Neural progenitor cell (in vitro differentiated cells): ENCODE measurements at places on chromosomes 5 and 9.

GRCh38 chr9:122005597-122005996, 87.5 kb downstream of the TTLL11 start:
- DNase-seq: peak; percentile 23

- DNase-seq: no peak
Observed at GRCh38 chr5:119347991-119348390, 7.8 kb upstream of the TNFAIP8 start.

DNA sequence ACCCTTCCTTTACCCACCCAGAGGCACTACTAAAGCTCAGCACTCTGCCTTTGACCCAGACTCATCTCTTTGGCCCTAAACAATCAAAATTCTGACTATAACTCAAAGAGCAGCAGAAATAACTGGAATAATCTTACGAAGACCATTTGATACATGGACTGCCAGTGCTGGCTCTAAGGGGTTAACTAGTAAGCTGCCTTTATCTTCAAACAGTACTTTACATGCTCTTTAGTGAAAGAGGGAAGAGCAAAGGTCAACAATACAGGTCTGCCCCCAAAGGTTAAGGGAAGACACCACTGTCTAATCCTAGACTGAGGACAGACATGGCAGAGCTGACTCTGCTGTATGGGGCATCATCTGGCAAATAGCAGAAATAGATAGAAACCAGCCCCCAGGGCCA, 45.8 kb downstream of the NRG2 start:
- no peak for DNase-seq

- no peak for DNase-seq
Observed at GRCh38 chr9:117000834-117001233, 313.7 kb downstream of the TRIM32 start.

GRCh38 chr9:91162311-91162710, 199.4 kb downstream of the AUH start:
- no peak for DNase-seq

DNA sequence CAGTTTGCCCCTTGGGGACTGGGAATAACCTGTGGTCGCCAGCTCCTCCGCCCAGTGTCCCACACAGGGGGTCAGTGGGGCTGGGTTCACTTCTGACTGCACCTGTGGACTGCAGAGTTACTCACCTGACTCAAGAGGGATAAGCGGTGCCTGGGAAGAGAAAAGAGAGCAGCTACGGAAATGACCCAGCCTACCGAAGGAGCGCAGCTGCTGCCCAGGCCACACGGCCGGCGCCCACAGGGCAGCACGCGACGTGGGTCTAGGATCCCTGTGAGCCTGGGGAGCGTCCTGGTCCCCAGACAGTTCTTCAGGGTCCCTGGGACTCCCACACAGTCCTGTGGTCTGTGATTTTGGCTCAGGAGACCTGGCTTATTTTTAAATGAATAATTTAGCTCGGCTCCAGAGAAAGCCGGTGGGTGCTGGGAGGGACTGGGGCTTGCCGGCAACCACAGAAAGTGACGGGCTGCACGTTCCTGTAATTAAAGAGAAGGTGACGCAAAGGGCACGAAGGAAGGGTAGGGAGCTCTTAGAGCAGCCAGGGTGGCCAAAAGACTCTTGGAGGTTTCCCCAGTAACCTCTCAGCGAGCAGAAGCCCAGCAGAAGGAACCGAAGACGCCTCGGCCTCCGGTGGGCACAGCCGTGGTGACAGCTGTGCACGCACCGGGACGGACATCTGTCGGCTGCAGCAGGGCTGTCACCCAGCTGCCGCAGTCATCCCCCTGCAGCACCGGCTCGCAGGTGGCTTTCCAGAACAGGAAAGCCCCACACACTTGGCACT, 97.5 kb upstream of the FCN2 start:
- DNase-seq: no peak

- DNase-seq: no peak
Observed at GRCh38 chr5:104540448-104540847, 977.9 kb upstream of the NUDT12 start.

DNA sequence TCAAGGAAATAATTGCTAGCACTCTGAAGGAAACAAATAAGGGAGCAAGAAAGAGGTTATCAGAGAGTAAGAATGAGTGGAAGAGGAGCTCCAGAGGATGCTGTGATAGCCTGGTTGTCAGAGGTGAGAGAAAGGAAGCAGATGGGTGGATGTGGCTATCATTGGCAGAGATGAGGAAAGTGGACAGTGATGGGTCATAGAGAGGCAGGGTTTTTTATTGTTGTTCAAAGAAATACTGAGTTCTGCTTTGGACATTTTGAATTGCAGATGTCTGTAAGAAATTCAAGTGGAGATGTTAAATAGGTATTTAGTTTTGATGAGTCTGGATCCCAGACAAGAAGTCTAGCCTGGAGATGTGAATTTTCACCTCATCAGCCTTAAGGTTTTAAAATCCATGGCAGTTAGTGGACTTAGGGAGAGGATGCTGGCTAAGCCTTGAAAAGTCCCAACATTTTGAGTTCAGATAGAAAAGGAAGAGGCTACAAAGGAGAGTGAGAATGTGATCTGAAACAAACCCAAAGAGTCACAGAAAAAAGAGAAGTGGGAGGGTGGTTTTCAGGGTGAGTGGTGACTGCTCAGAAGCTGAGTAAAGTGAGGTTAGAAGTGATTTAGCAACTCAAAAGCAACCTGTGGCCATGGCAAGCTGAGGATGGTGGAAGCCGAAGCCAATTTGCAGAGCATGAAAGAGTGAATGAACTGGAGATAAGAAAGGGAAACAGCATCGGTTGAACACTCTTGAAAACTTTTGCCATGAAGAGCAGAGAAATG, 50.4 kb downstream of the PPIC start:
- DNase-seq: no peak

GRCh38 chr5:80960531-80961375, 590 bp downstream of the RASGRF2 start:
- DNase-seq: peak; percentile 60

DNA sequence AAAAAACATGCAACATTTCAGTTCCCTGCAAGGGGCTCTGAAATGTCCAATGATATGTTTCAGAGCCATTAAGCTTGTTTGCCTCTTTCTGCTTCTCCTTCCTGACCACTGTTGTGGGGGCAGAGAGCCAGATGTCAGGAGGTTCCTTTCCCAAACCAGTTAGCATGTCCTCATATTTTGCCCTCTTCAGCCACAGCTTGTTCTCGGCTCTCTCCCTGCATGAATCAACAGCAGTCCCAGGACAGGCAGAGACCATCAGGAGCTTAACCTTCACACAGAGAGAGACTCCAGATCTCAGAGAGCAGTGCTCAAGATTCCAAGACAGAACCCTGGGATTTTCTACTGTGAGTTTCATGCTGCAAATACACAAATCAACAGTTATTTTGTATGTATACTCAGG, 218.5 kb downstream of the COMMD10 start:
- DNase-seq: no peak

DNA sequence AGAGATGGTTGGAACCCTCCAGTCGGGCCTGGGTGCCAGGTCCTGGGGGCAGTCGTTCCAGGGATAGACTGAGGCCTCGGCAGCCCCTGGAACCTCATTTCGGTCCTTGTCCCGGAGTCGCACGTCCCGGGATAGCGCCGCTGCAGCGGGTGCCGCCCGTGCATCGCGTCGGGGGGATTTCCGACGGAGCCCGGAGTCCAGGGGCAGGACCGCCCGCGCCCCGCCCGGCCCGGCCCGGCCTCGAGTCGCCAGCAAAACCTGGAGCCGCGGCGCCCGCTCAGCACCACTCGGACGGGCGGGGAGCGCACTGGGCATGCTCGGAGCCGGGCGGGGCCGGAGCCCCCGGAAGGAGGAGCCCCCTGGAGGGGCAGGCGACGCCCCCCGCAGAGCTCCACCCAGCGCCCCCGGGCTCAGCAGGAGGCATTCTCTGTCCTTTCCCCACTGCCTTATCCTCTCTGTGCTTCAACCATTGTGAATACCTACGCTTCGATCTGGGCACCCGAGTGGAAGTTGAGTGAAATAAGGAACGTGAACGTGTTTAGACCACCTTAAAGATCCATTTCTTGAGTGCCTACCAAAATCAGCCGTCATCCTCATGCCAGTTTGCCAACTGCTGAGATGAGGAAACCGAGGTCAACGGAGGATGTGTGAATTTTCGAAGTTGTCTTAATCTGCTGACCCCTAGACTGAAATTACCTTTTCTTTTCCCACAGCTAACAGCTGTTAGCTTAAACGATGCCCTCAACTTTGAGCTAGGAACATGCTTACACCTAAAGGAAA, 1.7 kb upstream of the PTPN3 start:
- peak; percentile 71 for DNase-seq

DNA sequence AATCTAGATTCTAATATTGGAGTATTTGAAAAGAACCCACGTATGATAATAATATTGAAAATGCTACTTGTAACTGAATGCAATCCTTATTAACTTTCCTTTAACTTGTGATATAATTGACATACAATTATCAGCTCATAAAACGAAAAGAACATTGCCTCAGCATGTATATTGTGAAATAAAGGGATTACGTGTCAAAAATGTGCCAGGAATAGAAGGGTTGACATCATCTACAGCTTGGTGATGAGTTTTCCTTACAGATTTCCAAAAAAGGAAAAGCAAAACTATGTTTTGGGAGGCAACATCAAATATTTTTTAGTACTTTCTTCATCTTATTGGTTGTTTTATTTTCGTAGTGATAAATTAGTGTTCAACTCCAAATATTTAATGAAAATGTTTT, 266.0 kb upstream of the PTGER4 start:
- no peak for DNase-seq

DNA sequence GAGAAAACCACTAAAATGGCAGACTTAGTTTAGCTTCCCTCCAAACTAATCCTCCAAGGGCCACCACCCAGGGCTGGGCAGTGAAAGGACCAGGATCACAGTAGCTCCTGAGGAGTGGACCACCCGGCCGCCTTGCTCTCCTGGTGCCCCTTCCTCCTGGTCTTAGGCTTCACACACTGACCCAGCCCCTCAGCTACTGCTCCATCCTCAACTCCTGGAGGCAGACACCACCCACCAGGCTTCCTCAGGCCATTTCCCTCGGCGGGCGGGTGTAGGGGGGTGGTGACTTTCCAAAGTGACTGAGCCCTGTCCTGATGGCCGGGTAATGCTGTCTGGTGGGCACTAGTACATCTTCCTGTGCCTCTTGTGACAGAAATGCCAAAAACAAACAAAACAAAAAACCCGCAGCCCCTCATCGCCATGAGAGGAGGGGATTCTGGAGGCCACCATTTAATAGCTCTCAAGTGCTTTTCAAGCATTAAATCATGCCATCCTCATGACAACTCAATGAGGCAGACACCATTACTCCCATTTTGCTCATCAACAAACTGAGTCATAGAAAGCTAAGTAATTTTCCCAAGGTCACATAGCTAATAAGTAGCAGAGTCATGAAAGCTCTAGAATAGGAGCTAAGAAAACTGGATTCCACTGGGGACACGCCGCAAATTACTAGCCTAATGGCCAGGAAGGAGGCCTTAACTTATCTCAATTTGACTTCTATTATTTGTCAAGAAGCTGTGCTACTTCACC, 91.3 kb upstream of the LRRTM2 start:
- no peak for DNase-seq

GRCh38 chr5:16547200-16547842, 69.5 kb downstream of the RETREG1 start:
- DNase-seq: no peak

GRCh38 chr5:3324421-3325101, 271.1 kb upstream of the IRX1 start:
- peak; percentile 43 for DNase-seq

- no peak for DNase-seq
Observed at GRCh38 chr5:25515525-25515924, 870.7 kb upstream of the CDH10 start.

DNA sequence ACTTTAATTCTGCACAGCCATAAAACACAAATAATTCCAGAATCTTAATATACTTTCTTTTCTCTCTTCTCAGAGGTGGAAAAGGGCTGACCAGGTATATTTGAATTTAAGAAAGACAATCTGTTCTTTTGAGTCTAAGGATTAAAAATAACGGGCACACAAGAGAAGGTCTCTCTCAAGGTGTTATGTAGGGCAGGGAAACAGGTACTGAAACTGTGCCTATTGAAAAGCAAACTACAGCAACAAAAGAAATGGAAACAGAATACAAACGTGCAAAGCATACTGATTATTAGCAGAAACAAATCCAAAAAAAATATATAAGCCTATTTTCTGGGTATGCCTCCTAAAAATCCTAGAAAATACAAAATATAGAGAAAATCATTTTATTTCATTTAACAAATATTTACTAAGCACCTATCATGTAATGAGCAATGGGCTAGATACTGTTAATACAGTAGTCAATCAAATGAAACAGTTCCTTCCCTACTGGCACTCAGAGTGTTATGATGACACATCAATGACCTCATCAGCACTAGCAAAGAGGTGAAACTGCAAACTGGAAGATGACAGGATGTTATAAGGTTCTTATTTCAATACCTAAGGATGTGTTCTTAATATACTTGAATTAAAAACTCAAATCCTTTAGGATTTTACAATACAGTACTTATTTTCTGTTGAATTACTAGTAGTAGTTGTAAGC, 87.7 kb downstream of the AUH start:
- DNase-seq: no peak

GRCh38 chr5:16538006-16538405, 72.4 kb upstream of the ZNF622 start:
- peak; percentile 23 for DNase-seq

DNA sequence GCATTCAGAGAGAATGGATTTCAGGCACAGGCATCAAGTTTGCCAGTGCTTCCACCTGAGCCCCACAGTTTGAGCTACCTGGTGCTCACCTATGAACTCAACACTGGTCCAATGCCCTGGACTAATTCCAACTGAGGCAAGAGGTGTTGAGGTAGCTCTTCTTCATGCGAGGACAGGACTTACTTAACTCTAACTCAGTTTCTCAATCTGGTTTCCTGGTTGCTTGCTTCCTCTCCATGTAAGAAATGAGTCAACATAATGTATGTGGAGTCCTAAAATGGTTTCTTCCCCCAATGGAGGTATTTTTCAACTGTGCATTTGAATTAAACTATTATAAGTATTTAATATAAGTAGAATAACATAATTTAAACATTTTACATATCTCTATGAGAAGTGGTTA, 523.6 kb upstream of the DAB2 start:
- no peak for DNase-seq

- DNase-seq: no peak
Observed at GRCh38 chr9:13800776-13801175, 513.2 kb downstream of the NFIB start.

DNA sequence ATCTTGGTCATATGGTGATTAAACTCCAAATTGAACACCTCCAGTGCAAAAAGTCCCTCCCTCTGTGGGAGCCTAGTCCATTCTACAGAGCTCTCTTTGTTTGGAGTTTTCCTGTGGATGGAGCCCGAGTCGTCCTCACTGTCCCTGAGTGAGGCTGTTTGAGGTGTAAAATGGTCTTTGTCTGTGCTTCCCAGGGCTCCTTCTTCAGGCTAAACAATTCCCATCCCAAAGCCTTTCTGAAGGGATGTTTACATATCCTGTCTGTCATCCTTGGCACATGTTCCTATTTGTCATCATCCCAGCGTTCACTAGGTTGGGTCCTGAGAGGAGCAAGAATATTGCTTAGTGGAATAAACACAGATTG, 68.9 kb downstream of the COL27A1 start:
- peak; percentile 34 for DNase-seq

GRCh38 chr9:98516897-98517503, 191.7 kb downstream of the GABBR2 start:
- DNase-seq: no peak

DNA sequence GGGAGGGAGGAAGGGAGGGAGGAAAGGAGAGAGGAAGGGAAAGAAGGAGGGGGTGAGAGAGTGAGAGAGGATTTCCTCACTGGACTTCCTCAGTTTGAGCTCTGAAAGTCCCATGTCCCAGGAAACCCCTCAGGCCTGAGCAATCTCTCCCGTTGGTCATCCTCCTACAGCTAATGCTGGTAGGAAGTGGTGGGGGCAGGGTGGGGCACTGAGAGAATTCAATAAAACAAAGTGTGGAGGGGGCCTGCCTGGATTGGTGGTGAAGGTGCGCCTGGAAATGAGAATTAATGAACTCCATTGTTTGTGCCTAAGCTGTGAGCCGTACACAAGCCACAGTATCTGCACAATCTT, 195.0 kb downstream of the RGS3 start:
- DNase-seq: no peak
